ENCODE measurements at places on chromosomes 3 and 15. TPM values are rescaled to one million over a fixed set of nuclear protein-coding genes. Genes with fewer than 3 reads are reported as not detected.

GRCh38 chr3:151226088-151226563 is 23.1 kb upstream of the GPR171 start:
- peak; percentile 39 for DNase-seq

DNA sequence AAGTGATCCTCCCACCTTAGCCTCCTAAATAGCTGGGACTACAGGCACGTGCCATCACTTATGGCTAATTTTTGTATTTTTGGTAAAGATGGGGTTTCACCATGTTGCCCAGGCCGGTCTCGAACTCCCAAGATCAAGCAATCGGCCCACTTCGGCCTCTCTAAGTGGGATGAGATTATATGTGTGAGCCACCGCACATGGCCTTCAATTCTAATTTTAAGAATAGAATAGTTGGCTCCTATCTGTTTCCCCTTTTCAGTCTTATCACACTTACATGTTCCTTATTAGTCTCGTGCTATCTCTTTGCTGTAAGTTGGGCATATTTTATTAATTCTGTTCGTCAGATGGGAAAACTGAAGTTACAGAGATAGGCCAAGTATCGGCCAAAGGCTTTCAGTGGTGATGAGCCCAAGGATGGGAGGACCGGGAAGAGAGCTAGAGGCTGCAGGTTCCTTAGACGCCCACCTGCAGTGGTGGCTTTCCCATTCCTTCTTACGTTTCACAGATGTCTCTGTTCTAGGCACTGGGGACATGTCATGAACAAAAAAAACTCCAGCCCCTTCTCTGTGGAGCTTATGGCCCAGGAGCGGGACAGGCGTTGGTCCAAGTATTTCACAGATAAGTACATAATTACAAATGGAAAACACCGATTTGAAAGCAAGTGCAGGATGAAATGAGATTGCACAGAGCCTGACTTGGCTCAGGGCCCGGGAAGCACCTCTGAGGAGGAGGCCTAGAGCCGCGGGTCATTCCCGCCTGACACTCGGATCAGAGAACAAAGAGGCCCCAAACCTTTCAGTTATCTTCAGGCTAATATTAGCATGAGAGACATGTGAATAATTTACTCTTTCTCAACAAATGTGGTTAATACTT is 91.1 kb upstream of the KLF13 start:
- DNase-seq: no peak

Gene TRPM1
- total RNA-seq: not detected

- DNase-seq: no peak
Observed at GRCh38 chr15:100986158-100986896, 67.2 kb downstream of the LRRK1 start.

DNA sequence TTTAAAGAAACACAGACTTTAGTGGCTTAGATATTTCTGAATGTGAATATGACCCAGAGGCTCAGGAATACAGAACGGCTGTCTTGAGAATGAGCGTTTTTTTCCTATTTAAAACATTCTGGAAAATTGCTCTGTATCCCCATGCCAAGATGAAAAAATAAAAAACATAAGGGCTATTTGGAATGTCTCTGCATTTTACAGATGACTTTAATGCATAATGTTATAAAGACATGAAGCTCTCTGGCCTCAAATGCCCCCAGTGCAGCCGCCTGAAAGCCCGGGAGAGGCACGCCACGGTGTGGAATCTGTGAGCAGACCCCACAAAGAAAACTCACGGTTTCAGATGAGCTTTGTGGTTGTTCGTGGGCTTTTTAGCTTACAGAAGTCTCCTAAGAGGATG is 322.5 kb upstream of the ICE2 start:
- no peak for DNase-seq

GRCh38 chr3:32989171-32989570 is 37.7 kb downstream of the CCR4 start:
- no peak for DNase-seq

Gene MORC1
- total RNA-seq: not detected

GRCh38 chr3:180594631-180595558 is 7.1 kb upstream of the TTC14 start:
- DNase-seq: no peak

GRCh38 chr3:77541203-77541922 is 501.5 kb downstream of the ROBO2 start:
- no peak for DNase-seq

GRCh38 chr3:122921791-122922651 is 105.5 kb downstream of the SEMA5B start:
- peak; percentile 57 for DNase-seq

DNA sequence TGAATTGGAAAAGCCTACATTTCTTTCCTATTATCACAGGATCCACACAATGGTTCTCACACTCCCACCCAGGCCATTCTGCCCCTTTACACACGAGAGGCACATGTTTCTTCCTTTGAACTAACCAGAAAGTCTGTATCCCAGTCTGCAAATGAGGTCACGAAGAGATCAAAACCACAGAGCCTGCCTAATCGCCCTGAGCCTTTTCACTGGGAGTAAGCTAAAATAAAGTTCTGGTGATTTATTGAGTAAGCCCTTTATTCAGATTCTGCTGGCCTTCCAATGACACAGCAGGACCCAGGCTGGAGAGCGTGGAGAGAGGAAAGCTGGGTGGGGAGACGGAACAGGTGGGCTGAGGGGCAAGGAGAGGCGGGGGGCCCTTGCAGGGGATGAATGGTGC is 78.7 kb downstream of the ATP1B3 start:
- DNase-seq: no peak
